ENCODE measurements at places on chromosomes 2 and 18.

DNA sequence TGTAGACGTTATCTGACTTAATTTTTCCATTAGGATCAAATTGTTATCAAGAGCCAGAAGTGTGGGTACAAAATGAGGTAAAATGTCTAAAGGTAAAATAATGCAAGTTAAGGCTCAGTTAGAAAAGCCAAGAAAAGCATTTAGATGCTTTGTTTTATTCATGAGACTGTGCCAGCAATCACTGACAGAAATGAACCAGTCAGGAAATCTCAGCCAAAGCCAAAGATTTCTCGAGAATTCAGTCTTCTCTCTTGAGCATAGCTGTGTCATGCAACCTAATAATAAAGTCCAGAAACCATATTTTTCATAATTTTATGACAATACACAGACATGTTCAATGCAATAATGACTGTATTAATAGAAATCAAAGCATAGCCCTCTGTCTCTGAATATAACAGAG, 43.5 kb upstream of the ZNF397 start:
- no peak for DNase-seq

GRCh38 chr2:71607151-71607889, 154.0 kb downstream of the DYSF start:
- no peak for DNase-seq

- no peak for DNase-seq
Observed at GRCh38 chr2:206160125-206160806, 571 bp downstream of the EEF1B2 start.

DNA sequence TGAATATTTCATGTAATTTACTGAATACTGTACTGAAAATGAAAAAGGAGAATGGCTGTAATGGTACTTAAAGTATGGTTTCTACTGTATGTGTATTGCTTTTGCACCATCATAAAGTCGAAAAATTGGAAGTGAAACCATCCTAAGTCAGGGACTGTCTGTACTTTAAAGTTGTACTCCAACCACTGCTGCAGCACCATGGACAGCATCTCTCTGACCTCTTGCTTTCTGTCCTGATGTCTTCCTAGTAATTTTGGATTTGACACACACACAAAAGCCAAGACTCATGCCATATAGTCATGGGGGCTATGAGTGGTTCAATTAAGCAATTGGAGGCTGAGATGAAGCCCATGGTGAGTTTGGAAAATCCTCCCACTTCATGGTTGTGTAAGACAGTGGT, 256.3 kb upstream of the PKDCC start:
- DNase-seq: no peak

GRCh38 chr18:78727877-78728783, 251.5 kb upstream of the SALL3 start:
- no peak for DNase-seq

DNA sequence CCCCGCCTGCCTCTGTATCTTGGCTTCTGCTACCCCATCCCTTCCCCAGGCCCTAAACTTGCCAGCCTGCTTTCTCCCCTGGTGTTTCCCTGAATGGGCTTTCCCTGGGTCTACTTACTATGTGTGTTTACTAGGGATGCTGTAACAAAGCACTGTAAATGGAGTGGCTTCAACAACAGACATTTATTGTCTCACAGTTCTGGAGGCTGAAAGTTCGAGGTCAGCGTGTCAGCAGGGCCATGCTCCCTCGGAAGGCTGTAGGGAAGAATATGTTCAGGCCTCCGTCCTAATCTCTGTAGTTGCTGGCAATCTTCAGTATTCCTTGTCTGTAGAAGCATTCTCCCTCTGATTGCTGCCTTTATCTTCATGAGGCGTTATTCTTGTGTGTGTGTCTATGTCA, 113.6 kb downstream of the DDX1 start:
- DNase-seq: no peak

- no peak for DNase-seq
Observed at GRCh38 chr18:32998921-32999320, 226.1 kb upstream of the KLHL14 start.

DNA sequence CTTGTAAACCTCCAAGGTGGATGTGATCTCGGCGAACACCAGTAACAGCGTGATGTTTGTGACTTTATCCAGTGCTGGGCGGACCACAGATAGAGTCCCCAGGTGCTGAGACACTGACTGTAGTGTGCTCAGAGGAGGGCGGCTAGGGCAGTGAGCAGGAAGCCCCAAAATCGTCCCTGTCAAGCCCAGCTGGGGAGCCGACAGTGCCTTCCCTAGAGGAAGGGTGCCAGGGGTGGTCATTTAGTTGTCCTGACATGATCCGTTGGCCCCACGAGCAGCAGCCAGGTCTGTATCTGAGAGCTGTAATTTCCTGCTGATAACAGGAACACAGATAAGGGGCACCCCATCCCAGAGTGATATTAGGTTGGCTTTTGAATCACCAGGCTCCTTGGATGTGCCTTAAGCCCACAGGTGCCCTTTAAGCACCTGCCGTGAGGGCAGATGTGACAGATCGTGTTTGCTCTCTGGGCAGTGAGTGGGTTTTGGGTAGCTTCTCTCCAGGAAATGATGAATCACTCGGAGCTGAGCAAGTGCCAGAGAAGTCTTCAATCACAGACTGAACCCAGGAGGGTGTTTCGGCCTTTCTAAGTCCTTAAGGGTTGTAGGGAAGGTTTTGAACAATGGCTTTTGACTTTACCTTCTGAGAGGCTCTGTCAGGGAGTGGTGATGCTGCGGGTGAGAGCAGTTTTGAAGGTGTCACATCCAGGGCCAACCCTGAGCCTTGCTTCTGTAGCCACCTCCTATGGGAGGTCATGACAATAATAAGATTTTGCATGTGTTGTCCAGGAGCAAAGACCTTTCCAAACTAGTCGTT, 7.7 kb downstream of the LPIN1 start:
- DNase-seq: peak; percentile 43

DNA sequence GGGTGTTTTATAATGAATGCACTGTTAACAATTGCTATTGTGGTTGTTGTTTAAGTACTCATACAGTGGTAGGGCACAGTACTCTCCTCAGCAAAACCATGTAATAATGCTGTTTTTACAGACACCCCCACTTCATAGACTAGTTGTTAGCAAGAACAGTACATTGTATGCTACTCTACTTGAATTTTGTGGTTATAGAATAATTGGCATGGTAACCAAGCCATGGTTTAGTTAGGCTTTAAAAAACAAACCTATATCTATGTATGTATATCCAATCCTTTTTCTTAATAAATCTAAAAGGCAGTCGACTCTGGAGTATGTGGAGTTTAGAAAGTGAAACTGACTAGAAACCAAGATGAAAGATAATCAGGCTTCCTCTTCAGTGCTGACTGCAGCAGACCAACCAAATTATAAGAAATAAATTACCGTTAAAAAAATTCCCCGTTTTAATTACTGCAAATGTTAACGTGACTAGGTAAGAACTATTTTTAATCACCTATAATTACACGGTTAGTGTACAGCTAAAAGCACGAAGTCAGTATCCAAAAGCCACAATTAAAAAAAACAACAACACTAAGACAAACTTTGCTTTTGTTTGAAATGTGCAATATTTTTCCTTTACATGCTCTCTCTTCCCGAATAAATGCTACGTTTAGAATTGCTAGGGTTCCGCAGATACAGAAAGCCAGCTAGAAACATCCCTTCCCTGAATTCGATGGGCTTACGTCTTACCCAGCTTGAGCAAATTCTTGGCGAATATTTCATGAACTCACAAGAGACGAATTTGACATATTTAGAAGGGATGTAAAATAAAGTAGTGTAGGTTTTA, 113.3 kb upstream of the SERTAD2 start:
- DNase-seq: no peak

DNA sequence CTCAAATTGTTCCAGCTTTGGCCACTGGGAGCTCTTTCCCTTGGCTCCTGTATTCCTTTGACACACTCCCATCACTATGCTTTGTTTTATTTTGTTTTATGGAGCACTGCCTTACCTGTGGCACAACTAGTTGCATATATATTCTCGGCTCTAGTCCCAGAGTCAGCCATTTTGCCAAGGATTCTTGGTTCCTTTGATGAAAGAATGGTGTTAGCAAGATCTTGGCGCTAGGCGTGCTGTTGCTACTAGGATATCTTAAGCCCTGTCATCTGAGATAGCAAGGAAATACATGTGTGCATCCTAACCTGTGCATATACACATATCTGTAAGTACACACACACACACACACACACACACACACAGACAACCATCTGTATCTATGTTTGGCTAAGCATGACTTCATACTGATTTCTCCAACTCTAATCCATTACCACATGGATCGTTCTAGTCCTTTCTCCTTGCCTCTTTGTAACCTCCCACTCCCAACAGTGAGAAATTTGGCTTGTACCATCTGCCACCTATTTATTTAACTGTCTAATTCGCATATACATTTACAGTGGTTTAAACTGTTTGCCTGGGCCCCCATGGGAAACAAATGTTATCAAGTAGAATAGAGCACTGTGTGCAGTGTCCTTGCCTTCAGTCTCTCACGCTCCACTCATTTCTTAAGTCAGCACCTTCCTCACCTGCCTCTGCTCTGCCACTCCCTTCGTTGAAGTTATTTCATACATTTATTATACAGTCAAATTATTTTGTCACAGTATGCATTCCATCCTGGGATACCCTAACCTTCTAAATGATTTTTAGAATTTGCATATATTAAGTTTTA, 137.5 kb upstream of the MAP3K20 start:
- DNase-seq: no peak

DNA sequence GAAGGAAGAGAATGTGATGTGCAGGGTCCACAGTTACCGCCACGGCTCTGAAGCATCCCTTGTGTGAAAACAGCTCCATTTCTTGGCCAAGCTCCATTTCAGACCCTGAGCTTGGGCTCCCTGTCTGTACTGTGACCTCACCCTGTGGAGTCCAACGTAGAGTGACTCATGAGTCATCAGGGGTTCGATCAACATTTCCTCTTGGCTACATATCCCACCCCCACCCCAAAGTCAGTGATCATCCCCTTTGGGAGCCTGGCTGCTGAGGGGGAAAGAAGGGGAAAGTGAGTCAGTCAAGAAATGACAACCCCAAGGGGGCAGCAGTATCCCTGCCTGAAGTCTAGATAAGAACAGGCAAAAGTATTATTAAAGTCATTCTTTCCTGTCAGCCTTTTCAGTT, 62.2 kb downstream of the PAPOLG start:
- DNase-seq: no peak

- DNase-seq: no peak
Observed at GRCh38 chr18:43882358-43883055, 605.2 kb upstream of the SYT4 start.
